DMS 273 treated with DMSO at 0.1 percent for 48 hours (cell line): ENCODE measurements at places on chromosomes 1 and 21.
A peak's percentile ranks its signal among the peaks of the same experiment; 100 is the strongest.

- DNase-seq, result peak; percentile 34
These were observed 12.3 kb downstream of the IFI6 start for GRCh38 chr1:27659497-27660299.

GRCh38 chr1:208137193-208137592 is 107.0 kb downstream of the PLXNA2 start:
- peak; percentile 77 for DNase-seq

DNA sequence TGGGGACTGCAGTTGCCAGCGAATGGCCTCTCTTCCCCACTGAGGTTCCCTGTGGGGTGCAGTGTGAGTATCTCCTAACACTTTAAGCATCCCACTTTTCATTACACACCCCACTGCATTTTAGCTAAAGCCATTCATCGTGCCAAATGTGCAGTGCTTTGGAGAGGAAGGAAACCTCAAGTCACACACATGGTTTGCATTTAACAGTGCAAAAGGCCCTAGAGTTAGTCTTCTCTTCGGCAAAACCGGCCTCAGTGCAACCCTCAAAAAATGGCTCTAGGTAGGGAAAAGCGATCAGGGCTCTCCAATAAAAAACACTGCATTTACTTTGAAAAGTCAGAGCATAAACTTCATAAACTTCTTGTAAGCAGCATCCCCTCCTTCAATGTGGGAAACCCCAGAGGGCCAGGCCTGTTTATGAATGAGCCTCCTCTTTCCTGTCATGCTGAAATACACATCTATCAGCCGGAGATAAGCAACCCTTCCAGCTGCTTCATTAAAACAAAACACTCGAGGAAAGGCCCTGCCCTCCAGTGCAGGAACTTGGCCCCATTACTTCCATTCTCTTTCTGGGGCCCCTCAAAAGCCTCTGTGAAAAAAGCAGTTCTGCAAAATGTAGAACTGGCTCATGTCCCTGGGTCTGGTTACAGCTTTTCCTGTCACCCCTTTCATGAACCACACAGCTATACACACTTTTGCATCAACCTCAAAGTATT is 184.0 kb downstream of the CDC7 start:
- no peak for DNase-seq

GRCh38 chr1:72278461-72278860 is 3.9 kb downstream of the NEGR1 start:
- DNase-seq, result no peak

GRCh38 chr21:39788383-39788782 is 43.4 kb downstream of the IGSF5 start:
- peak; percentile 83 for DNase-seq

DNA sequence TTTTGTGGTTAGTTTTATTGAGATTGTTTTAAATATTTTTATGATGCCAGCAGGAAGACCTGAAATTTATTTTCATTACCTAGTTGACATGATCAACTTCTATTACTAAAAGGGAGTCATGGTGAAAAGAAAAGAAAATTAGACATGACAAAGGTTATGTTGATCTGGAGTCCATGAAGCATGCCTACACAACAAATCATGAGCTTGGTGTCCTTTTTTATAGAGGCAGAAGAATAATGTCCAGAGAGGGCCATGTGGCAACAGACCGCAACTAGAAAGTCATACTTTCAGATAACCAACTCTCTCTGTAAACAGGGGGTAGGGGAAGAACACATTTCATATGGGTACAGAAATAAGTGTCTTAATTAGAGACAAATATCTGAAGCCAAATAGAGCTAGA is 175.5 kb upstream of the HOOK1 start:
- no peak for DNase-seq

DNA sequence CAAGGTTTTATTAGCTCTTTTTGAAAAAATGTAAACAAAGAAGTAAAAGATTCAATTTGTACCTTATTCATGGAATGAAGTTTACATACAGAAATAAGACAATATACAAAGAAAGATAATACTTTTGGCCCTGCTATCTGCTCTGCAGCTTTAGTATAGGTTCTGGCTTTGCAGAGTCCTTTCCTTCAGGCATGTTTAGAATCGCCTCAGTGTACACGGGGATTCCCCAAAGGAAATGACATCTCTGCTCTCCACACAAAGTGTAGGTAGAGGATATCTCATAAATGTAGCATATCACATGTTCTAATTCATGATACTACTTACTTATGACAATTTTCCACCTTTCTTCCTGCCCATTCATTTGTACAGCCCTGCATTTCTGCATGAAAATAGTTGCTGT is 222.6 kb upstream of the DPYD start:
- DNase-seq, result no peak

GRCh38 chr21:32389337-32390015 is 3.3 kb downstream of the URB1 start:
- DNase-seq, result no peak

GRCh38 chr1:226692823-226693222 is 46.3 kb downstream of the ITPKB start:
- no peak for DNase-seq

- DNase-seq, result no peak
These were observed 1.1 kb upstream of the GTF2B start for GRCh38 chr1:88892357-88892877.

- no peak for DNase-seq
These were observed 244.5 kb downstream of the ADGRL2 start for GRCh38 chr1:82045221-82045620.

GRCh38 chr1:228366062-228366865 is 40.4 kb downstream of the TRIM11 start:
- DNase-seq, result no peak

DNA sequence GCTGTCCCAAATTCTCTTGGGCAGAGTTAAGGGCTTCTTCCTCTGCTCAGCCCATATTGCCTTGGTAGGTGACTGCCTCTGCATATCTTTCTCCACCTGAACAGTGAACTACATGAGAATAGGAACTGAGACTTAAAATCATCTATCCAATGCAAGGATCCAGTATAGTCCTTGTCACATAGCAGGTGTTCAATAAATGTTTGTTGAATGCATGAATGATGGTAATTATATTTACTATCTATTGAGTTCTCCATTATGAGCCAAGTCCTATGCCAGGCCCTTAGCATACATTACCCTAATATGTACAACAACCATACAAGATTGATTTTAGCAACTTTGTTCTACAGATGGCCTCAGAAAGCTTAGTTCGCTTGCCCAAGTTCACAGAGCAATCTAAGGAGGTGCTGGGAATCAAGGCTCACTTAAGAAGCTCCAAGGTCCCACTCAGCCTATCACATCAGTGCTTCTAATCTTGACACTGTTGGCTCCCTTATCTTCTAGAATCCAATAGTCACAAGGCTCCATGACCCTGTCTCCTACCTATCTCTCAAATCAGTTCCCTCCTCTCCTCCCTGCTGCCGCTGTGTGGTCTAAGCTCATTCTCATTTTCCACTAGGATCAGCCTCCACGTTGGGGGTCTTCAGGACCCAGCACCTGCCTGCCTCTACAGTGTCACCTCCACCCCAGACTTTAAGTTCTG is 2.2 kb upstream of the CDK18 start:
- DNase-seq, result no peak

DNA sequence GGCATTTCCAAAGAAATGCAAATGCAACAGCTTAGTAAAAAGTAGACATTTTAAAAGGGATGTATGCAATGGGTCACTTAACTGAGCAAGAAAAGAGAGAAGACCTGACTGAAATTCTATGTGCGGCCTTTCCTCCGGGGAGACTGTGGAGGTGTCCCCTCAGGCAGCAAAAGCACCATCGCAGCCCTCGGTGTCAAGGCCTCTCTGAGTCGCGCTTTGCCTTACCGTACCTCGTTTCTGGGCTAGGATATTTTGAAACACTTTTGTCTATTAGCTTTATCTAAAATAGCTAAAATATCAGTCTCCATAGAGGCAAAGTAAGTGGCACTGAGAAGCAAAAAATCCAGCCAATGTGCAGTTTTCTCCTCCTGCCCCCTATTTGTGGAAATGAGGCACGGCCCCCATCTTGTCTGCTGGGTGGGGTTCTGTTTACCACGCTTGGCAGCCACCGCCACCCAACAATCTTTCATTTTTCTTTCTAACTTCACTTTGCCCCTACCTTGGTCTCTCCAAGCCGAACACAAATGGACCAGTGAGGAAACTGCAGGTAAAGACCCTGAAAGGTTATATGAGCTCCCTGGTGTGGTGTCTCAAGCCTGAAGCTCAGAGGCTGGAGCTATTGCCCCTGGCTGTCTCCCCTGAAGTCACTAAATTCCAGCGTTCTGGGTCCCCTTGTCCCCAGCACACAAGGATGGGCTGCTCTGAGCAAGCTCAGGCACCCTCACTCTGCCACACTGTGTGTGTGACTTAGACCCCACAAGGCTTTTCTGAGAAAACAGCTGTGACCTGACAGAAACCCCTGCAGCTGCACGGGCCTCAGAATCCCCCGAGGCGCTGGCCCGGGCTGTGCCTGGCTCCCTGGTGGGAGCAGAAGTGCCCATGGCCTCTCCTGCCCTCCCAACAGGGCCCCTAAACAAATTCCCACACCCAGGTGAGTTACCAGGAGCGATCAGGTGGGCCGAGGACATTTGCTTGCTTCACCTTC is 1.6 kb downstream of the CD247 start:
- DNase-seq, result no peak

GRCh38 chr1:231882333-231882732 is 255.7 kb downstream of the DISC1 start:
- no peak for DNase-seq

DNA sequence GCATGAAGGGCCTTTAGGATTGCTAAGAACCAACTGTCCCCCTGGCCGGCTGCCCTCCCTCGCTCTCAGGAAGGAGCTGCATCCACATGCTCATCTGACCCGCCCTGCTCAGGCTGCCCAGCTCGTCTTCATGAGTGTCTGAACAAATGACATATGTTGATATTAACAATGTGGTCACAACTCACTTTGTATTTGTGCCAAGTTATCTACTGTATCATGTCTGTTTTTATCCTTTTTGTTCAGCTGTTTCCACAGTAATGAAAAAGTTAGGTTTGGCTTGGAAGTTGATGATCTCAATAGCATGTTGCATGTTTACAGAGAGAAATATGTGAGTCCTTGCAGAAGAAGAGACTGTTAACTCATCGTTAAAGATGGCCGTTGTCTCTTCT is 75.1 kb downstream of the PHTF1 start:
- DNase-seq, result no peak

DNA sequence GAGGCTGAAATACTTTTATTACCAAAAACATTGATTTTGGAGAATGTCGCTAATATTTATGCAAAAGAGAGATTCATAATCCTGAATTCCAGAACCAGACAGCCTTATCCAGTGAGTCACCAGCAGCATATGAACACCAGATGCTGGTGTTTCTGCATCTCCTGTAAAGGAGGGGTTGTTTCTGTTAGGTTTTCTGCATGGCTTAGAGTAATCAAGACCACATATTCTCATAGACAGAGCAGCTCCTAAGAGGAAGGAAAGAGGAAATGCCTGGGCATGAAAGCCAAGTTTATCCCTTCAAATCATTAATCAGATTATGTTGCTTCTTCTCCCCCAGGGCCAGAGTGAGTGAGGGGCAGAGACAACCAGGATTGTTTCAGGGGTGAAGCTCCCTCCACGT is 86.2 kb downstream of the NGF start:
- peak; percentile 56 for DNase-seq

GRCh38 chr1:56196839-56197238 is 382.5 kb downstream of the PLPP3 start:
- no peak for DNase-seq

GRCh38 chr1:15833842-15834405 is 13.6 kb upstream of the SPEN start:
- DNase-seq, result no peak

DNA sequence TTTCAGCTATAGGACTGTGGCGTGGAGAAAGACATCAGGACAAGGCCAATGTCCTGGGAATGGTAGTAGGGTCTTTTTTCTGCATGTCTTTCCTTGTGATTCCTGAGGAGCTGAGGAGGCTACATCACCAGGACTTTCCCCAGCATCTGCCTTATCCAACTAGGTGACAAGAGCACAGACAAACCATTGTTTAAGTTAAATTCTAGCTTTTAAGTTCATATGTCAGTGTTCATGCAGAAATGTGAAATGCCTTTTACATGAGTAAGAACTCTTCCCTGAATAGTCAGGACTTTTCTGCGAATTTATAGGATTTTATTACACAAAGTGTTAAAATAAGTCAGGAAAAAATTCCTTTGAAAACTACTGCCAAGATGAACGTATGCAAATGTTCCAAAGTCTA is 154.2 kb downstream of the PTGER3 start:
- no peak for DNase-seq

GRCh38 chr1:94020764-94021579 is 100.0 kb downstream of the ABCA4 start:
- no peak for DNase-seq

GRCh38 chr1:45266151-45266801 is 59.9 kb upstream of the ZSWIM5 start:
- no peak for DNase-seq

- no peak for DNase-seq
These were observed 101.0 kb downstream of the SPATA46 start for GRCh38 chr1:162275622-162276175.

- no peak for DNase-seq
These were observed 182.5 kb downstream of the ZC3H11B start for GRCh38 chr1:219430419-219430818.

DNA sequence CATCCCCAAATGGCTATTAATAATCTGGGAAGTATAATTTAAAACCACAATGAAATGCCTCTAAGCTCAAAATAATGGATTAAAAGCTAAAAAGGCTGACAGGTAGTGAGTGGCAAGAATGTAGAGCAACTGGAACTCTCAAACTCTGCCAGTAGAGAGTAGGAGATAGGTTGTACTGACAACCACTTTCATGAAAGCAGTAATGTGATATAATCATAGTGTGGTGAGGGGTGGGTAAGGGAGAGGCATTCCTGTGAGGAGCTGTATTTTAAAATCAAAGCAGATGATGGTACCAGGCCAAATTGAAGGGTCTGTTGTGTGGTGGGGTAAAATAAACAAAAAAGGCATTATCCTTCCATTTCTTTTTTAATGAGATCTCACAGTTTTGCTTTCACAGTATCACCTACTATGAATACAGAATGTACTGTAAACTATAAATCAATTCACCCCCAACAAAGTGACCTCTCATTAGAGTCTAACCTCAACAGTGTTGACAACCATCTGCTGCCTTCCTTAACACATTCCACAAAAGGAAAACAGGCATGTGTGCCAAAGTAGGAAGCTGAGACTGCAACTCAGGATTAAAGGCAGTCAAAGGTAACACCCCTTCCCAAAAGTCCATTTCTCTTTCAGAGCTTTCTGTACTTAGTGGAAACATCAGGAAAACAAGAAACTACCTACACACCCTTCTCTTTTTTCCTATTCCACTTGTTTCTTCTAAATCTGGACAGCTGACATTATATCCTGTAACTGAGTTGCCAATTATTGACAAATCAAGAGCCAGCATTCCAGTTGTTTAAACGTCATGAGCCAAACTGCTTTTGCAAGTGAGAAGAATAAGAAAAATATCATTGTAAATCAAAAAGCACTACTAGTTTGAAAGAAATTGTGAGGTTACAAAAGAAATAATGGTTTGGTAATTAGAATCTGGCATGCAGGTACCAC is 130.8 kb downstream of the FAF1 start:
- DNase-seq, result peak; percentile 82

GRCh38 chr1:11453742-11454491 is 25.0 kb upstream of the DISP3 start:
- DNase-seq, result peak; percentile 29

GRCh38 chr1:18868354-18868753 is 8.9 kb upstream of the TAS1R2 start:
- no peak for DNase-seq
